ENCODE measurements at places on chromosomes 7 and 10.

DNA sequence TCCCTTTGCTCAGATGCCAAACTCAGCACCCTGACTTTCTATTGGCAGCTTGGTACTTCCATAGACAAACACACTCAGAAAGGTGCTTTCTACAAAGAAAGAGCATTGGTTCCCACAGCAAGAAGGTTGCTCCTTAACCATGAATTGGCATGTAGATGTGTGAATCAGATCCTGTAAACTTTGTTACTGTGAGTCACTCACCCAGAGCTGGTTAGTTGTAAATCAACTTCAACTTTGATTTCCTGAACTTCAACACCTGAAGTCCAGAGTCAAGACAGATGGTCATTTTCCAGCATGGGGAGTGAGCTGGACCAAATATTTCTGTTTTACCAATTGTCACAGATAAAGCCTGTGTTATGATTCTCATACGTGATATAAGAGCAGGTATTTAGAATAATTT, 797.2 kb downstream of the TNS3 start:
- no peak for DNase-seq

DNA sequence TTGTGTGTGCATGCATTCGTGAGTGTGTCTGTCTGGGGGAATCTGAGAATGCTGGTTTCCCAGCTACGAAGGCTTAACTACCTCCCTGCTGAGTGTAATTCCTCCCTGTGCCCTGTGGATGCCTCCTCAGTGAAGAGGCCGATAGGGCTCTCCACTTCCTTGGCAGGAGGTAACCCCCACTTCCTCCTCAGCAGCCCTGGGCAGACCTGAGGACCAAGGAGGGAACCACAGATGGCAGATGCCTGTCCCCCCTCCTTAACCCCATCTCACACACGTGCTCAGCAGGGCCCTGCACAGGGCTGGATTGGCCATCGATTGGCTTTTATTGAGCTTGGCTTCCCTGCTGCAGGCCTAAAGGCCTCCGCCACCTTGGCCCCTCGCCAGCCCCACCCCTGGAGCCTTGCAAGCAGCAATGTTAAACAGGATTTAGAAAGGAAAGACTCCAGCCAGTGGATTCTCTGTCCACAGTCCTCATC, 45.6 kb upstream of the LRRC4 start:
- DNase-seq: no peak

DNA sequence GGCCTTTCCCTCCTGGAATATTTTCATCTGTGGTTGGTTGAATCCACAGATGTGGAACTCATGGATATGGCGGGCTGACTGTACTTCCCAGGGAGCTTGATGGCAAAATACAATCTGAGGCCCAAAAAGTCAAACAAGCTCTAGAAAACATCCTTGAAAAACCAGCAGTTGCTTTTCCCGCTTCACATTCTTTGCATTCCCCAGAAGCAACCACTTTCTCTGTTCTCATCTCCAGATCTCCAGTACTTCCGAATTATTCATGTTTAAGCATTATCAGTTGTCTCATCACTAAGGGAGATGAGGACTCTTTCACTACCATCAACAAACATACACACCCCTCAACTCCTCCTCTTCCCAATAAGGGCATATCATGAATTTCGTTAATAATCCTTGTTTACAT, 55.3 kb downstream of the KIF5B start:
- no peak for DNase-seq

- DNase-seq: peak; percentile 78
Measured at GRCh38 chr7:26200038-26200443, 505 bp downstream of the HNRNPA2B1 start.

DNA sequence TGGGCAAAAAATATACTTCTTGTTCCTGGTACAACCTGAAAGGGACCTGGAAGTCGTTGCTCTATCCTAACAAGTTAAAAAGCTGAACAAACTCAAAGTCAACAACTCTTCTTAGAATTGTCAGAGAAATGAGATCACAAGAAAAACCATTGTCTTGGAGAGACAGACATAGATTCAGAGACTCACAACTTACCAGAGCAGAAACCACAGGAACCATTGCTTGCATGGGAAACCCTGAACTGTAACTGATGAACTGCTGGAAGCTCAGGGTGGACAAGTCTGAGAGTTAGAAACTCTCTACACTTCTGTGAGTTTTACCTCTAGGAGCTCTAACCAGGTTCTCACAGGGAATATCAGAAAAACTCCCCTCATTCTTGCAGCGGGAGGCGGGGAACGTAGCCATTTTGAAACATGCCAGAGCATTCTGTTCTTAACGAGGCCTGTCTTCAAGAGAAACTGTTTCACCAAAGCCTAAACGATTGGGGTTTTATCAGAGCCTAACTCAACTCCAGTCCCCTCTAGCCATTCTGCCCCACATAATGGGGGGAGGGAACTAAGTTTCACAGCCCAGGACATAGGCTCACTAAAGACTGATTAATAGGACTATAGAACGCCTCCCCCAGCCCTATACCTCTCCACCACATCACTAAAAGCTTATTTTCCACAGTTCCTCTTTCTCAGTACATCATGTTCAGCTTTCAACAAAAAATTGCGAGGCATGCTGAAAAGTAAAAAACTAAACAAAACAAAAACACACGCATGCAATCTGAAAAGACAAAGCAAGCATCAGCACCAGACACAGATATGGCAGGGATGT, 12.0 kb upstream of the GSDME start:
- DNase-seq: no peak

DNA sequence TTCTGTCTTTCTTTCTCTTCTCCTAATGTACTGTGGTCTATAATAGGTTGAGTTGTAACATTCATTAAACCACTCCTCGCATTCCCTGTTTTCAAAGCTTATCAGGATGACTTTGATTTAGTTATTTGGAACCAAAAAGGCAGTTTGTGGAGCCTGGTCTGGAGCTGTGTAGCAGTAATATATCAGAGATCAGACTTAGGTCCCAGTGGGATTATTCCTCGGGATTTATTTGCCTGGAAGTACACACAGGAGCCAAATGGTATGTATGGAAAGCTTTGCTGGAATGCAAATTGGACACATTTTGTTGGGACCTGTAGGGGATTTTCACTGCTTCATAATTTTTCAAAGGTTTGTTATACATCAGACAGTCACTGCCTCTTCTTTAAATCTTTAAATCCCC, 40.9 kb downstream of the GBF1 start:
- DNase-seq: no peak

DNA sequence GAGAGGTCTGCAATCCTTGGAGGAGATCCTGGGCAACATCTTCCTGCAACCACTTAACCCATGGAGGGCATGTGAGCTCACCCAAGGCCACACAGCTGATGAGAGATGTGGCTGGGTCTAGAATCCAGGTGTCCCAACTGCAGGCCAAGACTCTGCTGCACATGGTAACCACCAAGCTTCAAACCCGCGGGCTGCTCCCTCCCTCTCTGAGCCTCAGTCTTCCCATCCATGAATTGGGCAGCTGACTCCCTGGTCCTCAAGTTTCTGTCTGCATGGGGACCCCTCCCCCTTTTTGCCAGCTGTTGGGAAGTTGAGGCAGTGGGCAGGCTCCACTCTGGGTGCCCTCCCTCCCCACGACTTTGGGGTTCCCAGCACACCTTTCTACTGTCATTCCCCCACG, 20.9 kb upstream of the INMT start:
- no peak for DNase-seq

GRCh38 chr7:54969208-54969967, 49.4 kb upstream of the EGFR start:
- DNase-seq: no peak

- DNase-seq: no peak
Measured at GRCh38 chr7:2617325-2617905, 14.4 kb upstream of the TTYH3 start.

- no peak for DNase-seq
Measured at GRCh38 chr10:101208543-101208942, 20.7 kb downstream of the LBX1 start.

- no peak for DNase-seq
Measured at GRCh38 chr10:101967119-101967518, 88.9 kb downstream of the ARMH3 start.

DNA sequence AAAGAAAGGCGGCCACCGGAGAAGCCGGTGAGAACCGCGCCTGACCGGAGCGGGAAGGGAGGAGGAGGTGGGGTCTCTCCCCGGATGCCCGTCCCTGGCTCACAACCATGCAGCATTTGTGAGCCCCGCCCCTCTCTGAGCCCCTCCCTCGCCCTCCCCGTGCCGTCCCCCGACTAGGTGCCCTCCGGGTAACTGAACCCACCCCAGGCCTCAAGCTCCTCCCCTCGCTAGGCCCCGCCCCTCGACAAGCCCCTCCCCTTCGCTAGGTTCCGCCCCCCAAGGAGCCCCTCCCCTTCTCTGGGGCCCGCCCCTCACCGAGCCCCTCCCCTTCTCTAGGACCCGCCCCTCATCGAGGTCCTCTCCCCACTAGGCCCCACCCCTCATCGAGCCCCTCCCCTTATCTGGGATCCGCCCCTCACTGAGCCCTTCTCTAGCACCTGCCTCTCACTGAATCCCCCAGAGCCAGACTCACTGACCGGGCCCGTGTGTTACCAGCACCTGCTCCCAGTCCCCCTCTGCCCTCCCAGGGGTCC, 42.2 kb upstream of the HSPB1 start:
- peak; percentile 12 for DNase-seq

DNA sequence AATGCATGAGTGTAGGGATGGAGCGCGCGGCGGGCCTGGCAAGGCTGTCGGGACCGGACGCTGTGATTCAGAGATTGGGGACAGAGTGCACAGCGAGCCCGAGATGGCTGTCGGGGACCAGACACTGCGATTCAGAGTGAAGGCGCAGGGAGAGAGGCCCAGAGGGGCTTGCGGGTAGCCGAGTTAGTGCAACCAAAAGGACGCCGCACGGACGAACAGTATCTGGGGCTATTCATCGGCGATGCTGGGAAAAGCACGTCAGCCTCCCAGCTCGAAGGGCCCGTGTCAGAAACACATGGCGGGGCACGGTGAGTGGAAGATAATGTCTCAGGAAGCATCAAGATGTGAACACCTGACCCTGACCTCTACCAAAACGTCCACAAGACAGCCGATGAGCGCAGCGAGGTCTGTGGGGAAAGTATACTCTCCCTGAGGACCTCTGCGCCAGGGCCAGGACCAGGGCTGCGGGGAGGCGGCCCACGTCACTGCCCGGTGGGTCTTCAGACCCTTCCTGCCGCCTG, 215.8 kb downstream of the ZMYND11 start:
- no peak for DNase-seq

- no peak for DNase-seq
Measured at GRCh38 chr7:17601921-17602320, 303.5 kb downstream of the AHR start.

DNA sequence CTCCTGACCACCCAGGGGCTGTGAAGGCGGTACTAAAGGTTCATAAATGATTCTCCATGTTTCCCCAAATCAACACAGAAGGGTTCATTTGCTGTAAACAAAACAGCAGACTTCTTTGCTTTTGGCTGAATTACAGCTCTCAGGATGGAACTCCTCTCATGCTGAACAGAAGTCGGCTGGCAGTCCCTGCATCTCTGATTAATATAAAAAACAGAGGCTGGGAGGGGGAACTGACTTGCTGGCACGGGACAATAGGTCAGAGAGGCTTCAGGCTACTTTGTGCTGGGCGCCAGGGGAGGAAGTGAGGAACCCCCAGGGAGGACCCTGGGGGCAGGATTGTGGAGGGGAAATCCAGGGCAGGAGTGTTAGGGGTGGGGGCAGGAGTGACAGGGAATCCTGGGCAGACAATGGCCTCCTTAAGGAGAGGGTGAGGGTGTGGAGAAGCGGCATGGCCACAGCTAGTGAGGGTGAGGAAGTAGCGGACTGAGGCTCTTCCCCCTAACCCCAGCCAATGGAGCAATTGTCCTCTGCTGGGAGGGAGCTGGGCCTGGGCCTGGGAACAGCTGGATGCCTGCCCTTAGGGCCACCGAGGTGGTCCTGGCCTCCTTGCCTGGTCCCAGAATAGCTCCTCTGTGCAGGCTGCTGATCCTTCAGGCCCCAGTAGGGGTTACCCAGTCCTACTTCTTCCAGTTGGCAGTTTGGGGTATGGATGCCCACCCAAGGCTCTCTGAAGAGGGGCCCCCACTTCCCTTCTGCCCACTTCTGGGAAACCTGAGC, 9.2 kb upstream of the SFRP5 start:
- DNase-seq: no peak

DNA sequence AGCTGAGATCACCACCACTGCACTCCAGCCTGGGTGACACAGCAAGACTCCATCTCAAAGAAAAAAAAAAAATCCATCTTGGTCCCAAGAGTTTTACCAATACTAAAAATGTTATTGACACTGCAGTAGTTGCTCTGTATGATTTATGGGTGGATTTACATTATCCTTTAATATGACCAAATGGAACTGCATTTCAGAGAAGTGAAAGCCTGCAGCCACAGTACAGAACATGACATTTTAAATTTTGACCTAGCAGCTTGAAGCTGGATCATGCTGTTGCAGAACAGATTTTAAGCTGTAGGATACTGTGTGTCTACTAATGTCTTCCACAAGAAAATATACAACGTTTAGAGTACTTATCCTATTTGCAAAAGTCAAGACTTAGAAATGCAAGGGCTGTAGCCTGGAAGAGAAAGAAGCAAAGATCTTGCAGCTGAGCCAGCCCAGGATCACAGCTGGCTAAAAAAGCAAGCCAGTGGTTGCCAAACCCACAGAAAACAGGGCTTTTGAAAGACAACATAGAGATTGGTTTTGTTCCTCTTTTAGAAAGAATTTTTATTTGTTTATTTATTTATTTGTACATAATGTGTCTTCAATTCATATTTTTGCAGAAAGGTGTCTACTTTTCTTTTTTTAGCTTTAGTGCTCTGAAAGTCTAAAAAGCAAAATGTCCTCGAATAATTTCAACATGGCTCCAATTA, 55.2 kb upstream of the WNT16 start:
- DNase-seq: no peak

DNA sequence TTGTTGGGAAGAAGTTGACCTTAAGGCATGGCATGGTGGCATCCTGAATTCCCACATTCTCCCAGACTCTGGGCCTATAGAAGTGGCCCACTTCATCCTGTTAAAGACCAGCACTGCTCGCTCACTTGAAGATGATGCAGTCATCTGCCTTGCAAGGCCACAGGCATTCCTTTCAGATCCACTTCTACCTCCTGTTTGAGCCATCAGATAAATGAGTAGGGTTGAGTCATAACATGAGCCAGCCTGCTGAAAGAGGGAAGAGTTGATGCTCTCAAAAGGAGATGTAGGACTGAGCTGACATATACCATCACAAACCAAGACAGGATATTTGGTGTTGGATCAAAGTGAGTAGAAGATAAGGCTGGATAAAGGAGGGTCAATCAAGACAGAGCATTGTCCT, 1.5 kb upstream of the EBLN1 start:
- DNase-seq: no peak

DNA sequence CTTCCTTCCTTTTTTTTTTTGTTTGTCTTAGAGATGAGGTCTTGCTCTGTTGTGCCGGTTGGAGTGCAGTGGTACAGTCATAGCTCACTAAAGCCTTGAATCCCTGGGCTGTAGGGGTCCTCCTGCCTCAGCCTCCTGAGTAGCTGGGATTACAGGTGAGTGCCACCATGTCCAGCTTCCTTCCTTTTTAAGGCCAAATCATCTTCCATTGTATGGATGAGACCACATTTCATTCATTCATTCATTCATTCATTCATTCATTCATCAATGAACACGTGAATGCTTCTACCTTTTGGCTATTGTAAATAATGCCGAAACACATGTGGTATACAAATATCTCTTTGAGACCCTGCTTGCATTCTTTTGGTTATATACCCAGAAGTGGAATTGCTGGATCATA, 60.0 kb upstream of the BAIAP2L1 start:
- DNase-seq: no peak

All from activated CD4-positive, alpha-beta T cell treated with anti-CD3 and anti-CD28 coated beads, Interleukin-2, amount 50 U/mL, for 24 hours (primary cell).